ENCODE measurements at places on chromosomes 2 and 18.

GRCh38 chr2:120489023-120489422 is 143.1 kb downstream of the INHBB start:
- no peak for DNase-seq

- no peak for DNase-seq
Observed at GRCh38 chr2:9983401-9984216, 32.1 kb downstream of the GRHL1 start.

DNA sequence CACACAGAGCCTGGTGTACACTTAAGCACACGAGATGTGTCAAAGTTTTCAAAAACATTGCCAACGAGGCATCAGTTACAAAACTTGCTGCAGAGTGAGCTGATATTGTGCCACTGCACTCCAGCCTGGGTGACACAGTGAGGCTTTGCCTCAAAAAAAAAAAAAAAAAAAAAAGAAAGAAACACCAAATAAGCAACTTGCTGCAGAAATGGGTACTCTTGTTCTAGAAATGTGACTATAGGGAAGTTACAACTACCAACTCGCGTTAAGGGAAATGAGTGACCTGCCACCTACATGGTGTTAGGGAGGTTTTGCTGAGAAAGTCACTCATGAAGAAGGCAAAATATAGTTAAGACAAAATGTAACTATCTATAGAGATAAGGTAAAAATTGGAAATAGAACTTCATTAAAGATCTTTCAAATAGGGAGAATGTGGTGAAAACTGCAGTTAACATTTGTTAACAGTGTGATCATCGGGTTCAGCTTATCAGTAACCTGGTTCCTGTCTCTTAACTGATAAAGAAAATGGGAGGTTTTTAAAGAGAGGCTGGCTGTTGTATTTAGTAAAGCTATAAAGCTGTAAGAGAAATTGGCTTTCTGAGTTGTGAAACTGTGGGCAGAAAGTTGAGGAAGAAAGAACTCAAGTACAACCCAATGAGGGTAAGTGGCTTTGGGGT is at the start of gene IL1RL1:
TSS of gene IL1RL1 (plus strand) at position 600 of the 677 bp plus-strand sequence. CDS start 26,702 bp downstream, outside the sequence.
- DNase-seq = no peak

- DNase-seq = no peak
Observed at GRCh38 chr18:9731380-9731779, 23.3 kb downstream of the RAB31 start.

DNA sequence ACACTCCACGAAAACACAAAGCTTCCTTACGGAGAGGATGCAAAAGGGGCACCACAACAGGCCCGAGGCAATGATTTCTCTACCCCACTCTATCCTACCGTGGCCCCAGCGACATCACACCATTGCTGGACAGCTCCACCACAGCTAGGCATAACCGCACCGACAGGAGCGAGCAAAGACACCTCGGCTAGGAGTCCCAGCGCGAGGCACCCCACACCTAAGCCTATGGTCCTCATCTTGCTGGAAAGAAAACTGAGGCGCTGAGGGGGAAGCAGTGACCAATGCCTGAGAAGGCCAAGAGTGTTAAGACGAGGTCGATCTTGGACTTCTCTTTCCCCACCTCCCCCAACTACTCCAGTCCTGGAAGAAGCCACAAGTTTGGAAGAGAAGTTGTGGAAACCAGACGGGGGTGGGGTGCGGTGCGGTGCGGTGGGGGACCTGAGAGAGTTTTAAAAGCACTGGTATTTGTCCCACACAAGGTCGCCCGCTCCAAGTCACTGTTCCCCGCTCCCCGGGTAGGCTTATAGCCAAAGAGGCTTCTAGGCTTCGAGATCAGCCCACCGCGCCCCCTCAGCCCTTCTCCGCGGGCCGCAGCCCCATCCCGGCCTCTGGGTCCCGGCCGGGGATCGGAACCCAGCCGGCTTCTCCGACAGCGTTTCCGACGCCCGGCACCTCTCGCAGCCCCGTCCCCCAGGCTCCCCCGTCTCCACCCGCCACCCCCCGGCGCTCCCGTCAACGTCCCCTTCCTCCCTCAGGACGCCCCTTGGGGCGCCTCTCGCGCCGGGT is 766 bp downstream of the PDE6D start:
- no peak for DNase-seq

- DNase-seq = no peak
Observed at GRCh38 chr18:50973367-50974126, 5.7 kb downstream of the ELAC1 start.

DNA sequence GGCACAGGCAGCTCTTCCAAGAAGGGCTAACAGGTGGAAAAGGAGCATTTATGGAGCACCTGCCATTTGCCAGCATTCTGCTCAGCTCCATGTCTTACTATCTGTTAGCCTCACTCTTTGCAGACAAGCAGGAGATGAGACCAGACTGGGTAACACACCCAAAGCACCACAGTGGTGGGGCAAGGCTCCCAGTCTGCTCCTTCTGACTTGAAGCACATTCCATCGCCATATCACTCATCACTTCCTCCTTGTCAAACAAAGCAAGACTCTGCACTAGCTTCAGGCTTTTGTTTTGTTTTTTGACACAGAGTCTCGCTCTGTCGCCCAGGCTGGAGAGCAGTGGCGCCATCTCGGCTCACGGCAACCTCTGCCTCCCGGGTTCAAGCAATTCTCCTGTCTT is 182.8 kb downstream of the MGAT5 start:
- no peak for DNase-seq

- no peak for DNase-seq
Observed at GRCh38 chr2:75489721-75490120, 71.0 kb downstream of the EVA1A start.

DNA sequence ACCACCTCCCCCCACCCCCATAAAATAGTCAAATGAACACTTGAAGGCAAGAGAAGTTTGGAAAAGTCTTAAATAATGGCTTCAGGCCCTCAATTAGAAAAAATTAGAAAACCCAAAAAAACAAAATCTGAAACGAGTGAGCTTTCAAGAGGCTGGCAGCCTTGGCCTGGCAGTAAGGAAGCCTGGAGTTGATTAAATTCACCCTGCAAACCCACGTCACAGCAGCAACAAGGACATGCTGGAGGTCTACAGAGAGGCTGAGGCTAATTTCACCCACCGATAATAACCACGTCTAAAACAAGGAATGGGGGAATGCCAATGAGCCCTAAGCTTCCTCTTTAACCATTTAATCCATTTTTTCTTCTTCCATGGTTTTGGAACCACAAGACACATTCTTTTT is 122.7 kb upstream of the SMAD7 start:
- DNase-seq = no peak

- no peak for DNase-seq
Observed at GRCh38 chr2:173064151-173064805, 11.4 kb upstream of the MAP3K20 start.

DNA sequence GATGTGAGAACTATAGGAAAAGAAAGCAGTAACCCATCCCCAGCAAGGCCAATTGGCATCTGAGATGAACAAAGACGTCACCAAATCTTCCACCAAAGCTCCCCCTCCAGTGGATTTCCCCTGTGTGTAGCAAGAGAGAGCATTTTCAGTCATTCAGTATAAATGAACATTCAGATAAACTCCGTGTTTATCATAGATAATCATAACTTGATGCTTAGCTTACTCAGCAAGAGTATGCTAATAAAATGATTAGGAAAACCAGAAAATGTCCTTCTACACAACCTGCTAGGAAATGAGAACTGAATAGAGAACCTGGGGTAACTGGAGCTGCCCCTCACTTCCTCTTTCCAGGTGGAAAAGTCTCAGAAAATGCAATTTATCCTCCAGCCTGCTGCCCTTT is 198.0 kb upstream of the CCDC150 start:
- DNase-seq = no peak

DNA sequence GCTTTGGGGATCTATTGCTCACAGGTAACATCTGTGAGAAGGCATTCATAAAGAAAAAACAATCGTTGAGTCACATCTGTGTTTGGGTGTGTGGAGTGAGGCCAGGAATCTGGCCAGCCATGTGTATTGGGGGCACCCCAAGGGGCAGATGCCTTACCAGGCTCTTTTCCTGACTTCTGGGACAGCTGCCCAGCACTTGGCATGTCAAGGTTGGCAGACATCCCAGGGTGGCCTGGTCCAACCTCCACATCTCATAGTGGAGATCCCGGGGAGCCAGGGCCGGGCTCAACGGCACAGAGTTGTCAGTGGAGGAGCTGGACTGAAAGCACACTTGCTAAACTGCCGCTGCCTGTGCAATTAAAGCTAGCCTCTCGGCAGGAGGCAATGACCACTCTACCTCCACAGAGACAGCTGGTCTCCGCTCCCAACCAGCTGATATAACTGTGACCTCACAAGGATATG is 75.3 kb upstream of the MGAT4A start:
- DNase-seq = no peak

- no peak for DNase-seq
Observed at GRCh38 chr18:63951302-63951705, 2.2 kb downstream of the HMSD start.

GRCh38 chr2:163185160-163185559 is 346.6 kb upstream of the KCNH7 start:
- DNase-seq = no peak

- no peak for DNase-seq
Observed at GRCh38 chr2:230865307-230865765, 594 bp downstream of the ITM2C start.

DNA sequence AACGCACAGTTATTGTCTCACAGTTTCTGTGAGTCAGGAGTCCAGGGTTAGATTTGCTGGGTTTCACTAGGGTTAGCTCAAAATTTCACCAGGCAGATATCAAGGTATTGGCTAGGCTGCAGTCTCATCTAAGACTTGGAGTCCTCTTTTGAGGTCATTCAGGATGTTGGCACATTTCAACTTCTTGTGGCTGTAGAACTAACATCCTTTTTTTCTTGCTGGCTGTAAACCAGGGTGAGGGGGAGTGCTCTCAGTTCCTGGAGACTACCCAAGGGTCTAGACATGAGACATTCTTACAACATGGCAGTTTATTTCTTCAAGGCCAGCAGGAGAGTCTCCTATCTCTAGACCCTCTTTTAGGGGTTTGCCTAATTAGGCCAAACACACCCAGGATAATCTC is 12.8 kb upstream of the CAVIN2 start:
- DNase-seq = no peak

- DNase-seq = no peak
Observed at GRCh38 chr2:110724820-110725219, 7.6 kb upstream of the ACOXL start.

- DNase-seq = no peak
Observed at GRCh38 chr2:117273009-117273671, 541.4 kb upstream of the DDX18 start.

- no peak for DNase-seq
Observed at GRCh38 chr2:41527525-41528323, 520.1 kb upstream of the PKDCC start.

DNA sequence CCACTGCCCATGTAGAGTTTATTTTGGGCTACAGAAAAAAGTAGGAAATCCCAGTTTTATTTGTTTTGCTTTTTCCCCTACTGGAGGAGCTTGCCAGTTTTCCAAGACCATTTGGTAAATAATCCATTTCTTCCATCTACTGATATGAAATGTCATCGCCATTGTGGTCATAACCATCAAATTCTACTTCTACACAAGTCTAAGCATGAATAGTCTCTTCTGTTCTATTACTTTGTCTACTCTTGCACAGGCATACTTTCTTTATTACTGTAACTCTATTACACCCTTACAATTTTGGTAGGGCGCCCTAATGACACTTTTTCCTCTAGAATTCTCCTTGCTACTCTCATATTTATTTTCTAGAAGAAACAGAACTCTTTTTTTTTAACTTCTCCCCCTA is 120.7 kb downstream of the ATAD2B start:
- DNase-seq = no peak

DNA sequence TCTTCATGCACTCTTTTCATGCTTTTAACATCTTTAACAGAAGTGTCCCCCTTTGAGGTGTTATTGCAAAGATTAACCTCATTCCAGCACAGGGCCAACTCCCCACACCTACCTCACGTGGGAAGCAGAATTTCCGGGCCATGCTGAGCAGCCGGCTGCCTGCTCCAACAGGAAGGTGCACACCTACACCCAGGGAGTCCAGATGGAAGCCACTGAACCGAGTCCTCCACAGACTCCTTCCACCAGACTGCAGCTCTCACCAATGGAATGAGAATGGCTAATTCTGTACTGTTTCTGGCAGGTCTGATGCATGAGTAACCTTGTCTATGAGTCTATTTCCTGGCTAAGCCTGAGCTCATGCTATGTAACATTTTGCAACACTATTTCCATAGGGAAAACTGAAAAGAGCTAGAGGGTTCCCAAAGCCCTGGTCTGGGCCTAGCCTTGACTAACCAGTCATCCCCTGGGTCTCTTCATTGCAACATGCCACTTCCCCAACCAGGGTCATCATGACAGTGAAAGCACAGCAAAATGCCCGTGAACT is 11.0 kb downstream of the ERFE start:
- no peak for DNase-seq

All from CD4-positive, alpha-beta T cell treated with Interleukin-6 at 100 ng/mL for 8 hours (primary cell).